ENCODE measurements at places on chromosomes 13 and 19.

DNA sequence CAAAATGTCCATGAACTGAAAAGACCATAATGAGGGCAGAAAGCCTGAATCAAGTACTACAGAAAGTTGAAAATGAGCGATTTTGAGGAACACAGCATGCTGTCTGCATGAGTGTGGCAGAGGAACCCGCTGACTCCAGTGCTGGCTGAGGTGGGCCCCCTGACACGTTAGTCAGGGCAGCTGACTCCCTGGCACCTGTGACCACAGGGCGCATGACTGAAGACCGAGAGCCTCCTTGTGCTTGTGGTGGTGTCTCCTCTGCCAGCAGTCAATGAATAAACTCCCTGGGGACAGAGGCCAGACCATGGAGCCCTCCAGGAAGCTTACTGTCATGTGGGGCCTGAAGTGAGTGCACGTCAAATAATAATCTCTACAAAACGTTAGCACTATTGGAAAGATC, 38.4 kb upstream of the VSTM2B start:
- no peak for DNase-seq

DNA sequence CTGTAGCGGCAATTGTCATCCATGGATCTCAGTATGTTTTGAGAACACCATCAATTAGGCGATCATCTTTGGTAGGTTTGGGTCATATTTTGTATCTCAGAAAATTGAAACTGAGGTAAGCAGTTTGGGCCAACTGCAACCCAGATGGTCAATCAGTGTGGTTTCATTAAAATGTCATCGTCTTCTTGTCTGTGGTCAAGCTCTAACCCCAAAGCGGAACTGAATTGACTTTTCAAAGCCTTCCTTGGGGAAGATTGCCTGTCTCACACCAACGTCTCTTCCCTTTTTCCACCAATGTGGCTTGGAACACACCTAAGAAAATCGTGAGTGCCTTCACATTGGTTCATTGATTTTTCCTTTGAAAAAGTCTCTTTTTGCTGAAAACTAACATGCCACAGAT, 56.3 kb upstream of the UBAC2 start:
- peak; percentile 81 for DNase-seq

DNA sequence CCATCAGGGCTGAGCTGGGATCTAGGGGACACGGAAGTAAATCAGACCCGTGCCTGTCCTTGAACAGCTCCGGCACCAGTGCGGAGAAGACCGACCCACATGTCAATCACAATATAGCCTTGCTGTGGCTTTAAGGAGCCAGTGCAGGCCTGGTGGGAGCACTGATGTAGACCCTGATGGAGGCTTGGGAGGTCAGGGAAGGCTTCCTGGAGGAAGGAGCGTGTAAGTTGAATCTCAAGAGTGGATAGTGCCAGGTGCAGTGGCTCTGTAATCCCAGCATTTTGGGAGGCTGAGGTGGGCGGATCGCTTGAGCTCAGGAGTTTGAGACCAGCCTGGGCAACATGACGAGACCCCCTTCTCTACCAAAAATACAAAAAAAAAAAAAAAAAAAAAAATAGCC, 10.8 kb upstream of the CACNG8 start:
- no peak for DNase-seq

- peak; percentile 25 for DNase-seq
These were observed 10.4 kb downstream of the SBK2 start for GRCh38 chr19:55526216-55527196.

DNA sequence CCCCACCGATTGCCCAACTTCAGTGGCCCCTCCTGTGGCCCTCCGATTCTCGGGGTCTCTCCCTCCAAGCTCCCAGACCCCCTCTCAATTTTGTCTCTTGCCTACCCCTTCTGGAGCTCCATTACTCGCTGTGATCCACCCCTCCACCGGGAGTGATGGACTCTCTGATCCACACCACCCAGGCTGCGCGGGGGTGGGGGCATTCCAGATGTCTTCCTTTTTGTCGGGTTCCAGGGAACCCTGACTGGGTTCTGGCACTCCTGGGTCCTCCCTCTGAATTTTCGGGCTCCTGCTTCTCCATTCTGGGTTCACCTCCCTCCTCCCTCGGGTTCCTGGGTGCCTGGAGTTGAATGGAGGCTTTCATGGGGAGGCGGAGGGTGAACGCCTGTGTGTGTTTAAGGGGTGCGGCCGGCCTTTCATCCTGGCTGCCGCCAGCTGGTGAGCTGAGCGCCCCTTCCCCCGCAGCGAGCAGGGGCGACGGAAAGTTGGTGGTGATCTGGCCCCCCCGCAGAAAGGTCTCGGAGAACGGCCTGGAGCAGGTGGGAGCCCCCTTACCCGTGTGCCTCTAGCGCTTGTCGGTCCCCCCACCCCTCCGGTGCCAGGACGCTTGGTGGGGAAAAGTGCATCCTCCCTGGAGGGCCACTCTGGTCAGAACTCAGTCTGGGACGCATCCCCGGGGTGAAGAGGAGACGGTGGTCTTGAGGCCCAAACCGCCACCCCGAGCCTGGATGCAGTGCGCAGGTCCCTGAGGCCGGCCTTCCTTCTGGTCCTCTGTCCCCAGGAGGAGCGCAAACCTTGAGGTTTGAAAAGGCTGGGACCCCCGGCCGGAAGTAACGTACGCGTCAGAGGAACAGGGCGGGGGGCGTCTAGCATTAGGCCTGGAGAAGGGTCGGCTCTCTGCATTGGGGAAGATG, 1.6 kb downstream of the MISP3 start:
- no peak for DNase-seq

GRCh38 chr13:68291595-68291994, 1061.5 kb upstream of the PCDH9 start:
- no peak for DNase-seq

DNA sequence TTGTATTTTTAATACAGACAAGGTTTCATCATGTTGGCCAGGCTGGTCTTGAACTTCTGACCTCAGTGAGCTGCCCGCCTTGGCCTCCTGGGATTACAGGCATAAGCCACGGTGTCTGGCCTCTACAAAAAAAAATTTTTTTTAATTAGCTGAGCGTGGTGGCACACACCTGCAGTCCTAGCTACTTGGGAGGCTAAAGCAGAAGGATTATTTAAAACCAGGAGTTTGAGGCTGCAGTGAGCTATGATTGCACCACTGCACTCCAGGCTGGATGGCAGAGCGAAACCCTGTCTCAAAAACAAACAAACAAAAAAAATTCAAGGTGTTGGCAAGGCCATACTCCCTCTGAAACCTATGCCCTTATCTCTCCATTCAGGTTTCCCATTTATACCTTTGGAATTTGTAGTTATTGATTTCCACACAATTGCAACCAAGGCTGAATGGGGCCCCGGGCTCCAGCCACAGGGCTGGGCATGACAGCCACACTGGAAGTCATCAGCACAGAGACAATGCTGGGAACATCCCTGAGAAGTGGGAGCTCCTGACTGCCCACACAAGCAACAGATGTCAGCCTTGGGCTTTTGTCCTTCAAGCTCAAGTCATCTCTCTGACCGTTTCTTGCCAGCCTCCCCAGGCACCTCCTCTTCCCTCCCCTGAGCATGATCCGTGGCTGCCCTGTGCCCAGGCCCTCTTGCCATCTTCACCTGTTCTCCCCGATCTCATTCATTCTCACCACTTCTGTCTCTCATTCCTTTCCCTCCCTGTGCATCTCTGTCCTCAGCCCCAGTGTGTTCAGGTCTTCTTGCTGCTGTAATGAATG, 27.2 kb upstream of the CALM3 start:
- no peak for DNase-seq

GRCh38 chr19:49761625-49762311, 1.3 kb downstream of the TSKS start:
- no peak for DNase-seq

GRCh38 chr13:102310691-102311418, 91.0 kb downstream of the FGF14 start:
- no peak for DNase-seq

GRCh38 chr13:103391936-103392335, 325.7 kb upstream of the SLC10A2 start:
- DNase-seq, result no peak

All from HL-60 (cell line).